ENCODE measurements at places on chromosomes 3 and 15.

DNA sequence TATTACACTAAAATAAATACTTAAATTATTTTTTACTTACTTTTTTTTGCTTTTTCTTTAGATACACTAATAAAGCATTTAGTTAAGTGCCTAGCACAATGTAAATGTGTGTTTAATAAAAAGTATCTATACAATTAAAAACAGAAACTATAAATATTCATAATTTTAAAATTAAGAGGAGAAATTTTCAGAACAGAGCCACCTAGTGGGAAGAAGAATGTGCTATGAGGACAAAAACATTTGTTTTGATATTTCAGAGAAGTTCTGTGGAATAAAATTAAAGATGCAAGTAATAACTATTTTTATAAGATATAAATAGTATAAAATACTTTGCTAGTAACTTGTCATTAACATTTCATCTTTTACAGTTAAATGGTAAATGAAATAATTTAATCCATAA, 33.6 kb upstream of the PLSCR5 start:
- peak; percentile 2 for DNase-seq

DNA sequence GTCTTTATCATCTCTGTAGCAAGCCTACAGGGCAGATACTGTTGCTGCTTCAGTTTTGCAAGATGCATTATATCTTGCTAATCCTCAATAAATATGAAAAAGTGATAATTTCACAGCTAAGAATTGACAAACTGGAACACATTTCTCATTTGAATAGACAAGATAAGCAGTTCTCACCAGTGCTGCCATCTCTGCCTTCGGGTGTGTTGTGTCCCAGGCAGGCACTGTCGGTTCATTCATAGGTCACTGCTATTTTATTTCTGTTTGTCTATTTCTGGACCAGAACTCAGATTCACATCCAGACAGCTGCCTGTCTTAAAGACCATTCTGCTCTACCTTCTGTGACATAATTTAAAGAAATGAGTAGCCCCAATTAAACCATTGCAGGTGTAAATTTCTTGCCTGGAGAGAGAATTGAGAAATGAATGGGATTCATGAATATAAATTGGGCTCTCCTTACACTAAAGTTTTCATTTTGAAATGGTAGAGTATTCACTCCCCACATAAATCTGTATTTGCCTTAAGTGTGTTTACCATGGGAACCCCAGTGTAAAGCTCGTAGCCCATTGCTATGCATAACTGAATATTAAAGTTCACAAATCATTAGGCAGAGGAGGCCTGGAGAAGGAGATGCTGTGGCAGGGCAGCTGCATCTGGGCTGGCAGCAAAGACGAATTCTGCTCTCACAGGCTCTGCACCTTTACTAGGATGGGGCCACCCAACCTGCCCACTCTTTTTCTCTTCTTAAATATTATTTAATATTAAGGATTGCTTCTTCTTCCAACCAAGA, 149.9 kb downstream of the ARPP21 start:
- DNase-seq = no peak

DNA sequence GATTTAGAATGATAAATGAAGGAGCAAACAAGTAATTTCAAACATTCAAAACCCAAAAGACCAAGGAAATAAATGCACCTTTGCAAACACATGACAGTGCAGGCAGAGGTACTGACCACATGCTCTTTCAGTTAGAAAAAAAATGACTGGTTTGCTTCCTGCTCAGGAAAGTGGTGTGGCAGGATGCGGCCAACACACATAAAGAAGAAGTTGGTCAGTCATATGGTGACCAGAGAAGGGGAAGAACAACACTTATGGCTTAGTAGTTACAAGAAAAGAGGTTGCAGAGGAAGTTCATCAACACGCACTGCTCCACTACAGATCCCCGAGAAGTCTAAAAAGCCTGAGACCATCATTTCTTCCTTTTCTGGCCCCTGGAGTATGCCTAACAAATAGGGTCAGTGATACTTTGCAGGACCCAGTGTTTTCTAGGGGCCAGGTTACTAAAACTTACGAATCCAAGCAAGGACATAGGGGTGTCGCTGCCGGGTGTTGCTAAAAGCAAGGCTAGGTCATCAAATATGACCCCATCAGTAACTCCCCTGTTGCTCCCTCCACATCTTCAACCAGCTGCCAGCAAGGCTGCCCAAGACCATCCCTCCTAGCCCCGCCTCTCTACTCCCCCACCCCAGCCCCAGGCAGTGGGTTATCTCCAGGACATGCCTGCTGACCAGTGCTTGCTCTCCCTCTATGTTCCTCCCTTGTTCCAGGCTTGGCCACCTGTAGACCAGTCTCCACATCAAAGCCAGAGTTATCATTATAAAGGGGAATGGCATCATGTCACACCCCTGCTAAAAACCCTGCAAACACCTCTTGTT, 11.2 kb downstream of the ATP8B4 start:
- no peak for DNase-seq

DNA sequence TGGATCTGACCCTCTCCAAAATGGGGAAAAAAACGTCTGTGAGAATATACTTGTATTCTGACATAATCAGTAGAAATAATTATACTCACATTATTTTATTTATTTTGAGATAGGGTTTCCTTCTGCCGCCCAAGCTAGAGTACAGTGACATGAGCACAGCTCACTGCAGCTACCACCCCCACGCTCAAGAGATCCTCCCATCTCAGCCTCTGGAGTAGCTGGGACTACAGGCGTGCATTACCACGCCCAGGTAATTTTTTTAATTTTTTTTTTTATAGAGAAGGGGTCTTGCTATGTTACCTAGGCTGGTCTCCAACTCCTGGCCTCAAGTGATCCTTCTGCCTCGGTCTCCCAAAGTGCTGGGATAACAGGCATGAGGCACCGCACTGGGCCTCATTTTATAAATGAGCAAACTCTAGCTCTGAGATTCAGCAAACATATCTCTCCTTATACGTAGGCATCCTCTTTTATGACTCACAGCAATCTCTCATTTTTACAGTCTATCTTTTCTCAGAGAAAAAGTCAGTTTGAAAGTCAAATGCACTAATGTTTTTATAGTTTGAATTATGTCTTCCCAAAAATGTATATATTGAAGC, 989 bp upstream of the VGLL3 start:
- no peak for DNase-seq

DNA sequence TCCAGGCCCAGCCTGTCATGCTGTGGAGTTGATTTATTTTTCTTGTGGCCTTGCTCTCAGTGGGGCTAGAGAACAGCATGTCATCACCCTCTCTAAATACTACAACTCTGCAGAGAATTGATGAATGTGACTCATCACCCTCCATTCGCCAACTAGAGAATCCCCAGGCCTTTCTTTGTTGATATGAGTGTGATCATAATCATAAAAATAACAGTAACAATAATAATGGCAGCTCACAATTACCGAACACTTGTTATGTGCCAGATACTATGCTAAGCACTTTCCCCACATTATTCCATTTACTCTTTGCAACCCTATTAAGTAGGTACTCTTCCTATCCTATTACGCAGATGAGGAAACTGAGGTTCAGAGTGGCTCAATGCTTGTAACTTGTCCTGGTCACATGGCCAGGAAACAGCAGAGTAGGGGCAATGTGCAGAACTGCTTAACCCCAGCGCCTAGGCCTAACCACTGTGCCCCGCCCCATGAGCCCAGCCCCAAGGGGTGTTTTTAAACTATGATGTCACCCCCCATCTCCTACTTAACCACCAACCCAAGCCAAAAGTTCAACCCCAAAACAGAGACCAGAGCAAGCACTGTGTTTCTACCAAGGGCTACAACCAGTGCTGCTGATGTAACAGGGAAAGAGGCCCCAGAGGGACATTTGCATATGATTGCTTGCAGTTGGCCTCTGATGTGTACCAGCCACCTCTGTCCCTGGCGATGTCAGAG, 104.5 kb downstream of the ADCY5 start:
- DNase-seq = no peak

GRCh38 chr15:38521316-38521715, 43.3 kb downstream of the RASGRP1 start:
- DNase-seq = peak; percentile 6

DNA sequence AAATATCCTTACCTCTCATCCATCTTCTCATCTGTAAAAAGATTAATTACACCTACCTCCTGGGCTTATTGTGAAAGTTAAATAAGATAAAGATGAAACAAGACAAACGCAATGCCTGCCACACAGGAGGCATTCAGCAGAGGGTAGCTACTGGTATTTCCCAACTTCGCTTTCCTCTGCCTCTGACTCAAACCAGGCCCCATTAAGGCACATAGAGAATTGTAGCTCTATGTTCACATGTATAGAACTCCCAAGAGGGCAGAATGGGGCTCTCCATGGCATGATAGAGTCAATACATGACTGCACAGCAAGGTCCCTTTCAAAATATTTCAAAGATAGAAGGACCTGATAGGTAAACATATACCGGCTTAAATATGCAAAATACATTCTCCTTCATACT, 1.4 kb downstream of the LYSMD2 start:
- no peak for DNase-seq

- no peak for DNase-seq
Measured at GRCh38 chr15:76342058-76342381, 5.4 kb downstream of the ISL2 start.

- DNase-seq = no peak
Measured at GRCh38 chr3:107894998-107895397, 195.8 kb downstream of the CD47 start.

GRCh38 chr15:77168141-77168540, 97.2 kb upstream of the TSPAN3 start:
- DNase-seq = no peak

GRCh38 chr3:46395766-46396530, 10.9 kb downstream of the CCR5AS start:
- DNase-seq = no peak

DNA sequence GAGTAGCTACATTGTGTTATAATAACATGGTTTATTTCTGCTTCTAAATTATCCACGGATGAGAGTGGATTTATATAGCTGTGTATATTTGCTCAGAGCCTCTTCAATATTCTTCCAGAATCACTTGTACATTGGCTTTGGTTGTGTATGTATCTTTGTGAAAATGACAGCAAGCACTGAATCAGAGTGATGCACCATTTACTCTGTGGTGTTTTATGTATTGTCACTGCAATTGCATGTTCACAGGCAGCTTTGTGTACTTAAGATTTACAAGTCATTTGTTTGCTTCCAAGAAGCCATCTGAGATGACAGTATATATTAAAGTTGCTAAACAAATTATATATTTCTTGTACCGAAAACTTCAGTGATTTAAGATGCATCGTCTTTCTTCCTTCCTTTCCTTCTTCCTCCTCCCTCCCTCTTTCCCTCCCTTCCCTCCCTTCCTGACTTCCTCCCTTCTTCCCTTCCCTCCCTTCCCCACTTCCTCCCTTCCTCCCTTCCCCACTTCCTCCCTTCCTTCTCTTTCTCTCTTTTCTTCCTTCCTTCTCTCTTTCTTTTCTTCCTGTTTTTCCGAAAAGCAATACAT, 362.3 kb upstream of the GOLIM4 start:
- no peak for DNase-seq

DNA sequence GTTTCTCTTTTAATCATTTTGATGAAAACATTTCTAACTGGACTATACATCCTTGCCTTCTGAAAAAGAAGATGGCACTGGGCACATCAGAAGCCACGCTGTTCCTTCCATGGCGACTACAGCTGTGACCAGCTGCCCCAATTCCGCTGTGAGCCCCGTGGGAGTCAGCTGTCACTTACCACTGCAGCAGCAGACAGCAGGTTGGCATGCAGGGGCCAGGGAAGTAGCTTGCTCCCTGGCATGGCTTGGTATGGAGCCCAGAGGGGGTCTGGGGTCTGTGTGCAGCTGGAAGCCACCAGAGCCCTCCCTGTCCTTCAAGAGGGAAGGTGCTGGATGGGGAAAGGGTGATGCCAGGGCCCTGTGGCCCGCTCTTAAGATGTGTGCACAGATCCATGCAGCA, 4.5 kb upstream of the ZXDC start:
- DNase-seq = no peak

GRCh38 chr3:38579141-38579540, 70.3 kb downstream of the SCN5A start:
- no peak for DNase-seq

GRCh38 chr3:106341087-106341486, 472.3 kb upstream of the CBLB start:
- DNase-seq = no peak

DNA sequence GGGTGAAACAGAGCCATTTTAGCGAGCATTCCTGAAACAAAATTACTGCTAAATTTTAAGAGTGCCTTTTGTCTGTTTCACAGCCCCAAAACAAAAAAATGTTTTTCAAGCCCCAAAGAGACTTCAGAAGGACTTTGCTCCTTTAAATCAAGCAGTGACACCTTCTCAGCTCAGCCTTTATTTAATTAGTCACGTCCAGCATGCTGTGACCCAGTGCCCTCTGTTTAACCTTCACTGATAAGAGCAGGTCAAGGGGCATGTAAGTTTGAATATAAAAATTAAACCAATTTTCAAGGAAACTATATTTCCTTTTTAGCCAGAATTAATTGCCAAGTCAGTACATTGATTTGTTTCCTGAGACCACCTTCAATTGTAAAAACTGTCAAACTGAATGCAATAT, 40.6 kb downstream of the ISL2 start:
- DNase-seq = no peak

DNA sequence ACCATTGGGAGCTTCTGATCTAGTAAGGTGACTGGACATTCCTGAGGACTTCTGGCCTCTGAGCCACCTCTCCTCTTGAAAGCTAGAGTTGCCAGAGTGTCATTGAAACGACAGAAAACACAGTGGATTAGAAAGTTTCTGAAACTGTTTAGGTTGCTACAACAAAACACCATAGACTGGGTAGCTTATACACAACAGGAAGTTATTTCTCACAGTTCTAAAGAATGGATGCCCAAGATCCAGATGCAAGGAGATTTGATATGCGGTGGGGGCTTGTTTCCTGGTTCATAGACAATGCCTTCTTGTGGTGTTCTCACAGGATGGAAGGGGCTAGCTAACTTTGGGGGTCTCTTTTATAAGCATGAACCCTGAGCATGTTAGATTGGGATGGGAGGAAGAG, 43.3 kb upstream of the ZNF385D start:
- DNase-seq = no peak

- no peak for DNase-seq
Measured at GRCh38 chr3:173013219-173013832, 127.7 kb downstream of the SPATA16 start.

- DNase-seq = peak; percentile 60
Measured at GRCh38 chr3:195522254-195523023, 20.7 kb downstream of the PPP1R2 start.
